ENCODE measurements at places on chromosomes 3 and 15.

DNA sequence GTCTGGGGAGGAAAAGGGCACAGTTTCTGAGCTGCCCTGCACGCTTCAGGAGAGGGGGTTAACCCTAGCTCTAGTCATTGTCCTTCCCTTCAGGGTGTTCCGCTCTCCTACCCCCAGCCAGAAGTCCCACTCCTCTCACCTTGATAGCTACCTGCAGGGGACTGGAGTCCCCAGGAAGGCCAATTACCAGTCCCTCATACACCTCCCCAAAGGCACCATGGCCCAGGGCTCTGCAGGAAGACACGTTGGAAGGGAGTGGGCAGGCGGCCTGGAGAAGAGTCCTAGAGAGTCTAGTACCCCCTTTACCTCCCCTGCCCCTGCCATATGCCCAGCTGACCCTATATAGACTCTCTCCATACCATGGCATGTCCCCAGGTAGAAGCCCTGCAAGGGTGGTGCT is 7.9 kb downstream of the LTK start:
- H3K4me1 ChIP-seq: peaks cover 28% of the 10 kb centered on the region
- DNase-seq: no peak
- no peaks in the 10 kb centered on the region for H3K36me3 ChIP-seq
- no peak overlapping the region for H3K4me3 ChIP-seq
- peaks cover 55% of the 10 kb centered on the region for H3K27me3 ChIP-seq

DNA sequence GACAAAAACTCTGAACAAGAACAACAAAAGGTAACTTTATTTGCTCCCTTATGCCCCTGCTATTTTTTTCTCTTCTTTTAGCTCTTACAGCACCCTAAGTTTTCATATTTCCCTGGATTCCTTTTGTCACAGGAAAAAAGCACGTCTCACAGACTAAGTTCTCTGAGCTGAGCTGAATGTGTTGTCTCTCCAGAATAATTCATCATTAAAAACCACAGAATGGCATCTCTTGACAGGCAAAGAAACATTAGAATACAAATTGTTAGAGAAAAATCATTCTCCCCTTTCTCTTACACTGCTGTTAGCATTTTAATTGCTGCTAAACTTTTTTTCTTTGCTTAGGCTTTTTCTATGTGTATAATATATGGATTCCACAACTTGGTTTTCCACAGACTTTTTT is 48.7 kb upstream of the SECISBP2L start:
- H3K4me1 ChIP-seq: no peaks in the 10 kb centered on the region
- H3K27me3 ChIP-seq: no peaks in the 10 kb centered on the region
- H3K36me3 ChIP-seq: peaks cover 4% of the 10 kb centered on the region
- no peak for DNase-seq

DNA sequence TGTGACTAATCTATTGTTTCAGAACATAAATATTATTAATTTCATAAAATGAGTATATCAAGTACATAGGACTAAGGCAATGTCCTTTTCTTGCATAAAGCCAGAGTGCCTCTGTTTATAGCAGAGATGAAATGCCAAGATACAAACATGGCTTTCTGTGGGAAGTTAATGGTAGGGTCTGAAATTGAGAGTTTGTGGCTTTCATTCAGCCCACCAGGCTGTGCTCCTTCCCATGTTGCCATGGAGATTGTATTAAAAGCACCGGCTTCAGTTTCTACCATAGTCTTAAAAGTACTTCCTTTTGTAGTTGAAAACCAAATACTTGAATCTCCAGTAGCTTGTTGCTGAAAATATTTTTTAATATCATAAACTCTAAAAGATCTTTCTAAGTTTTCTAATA is 114.0 kb downstream of the LRRC28 start:
- no peaks in the 10 kb centered on the region for H3K27me3 ChIP-seq
- no peak overlapping the region for H3K4me3 ChIP-seq
- H3K36me3 ChIP-seq: peaks cover 25% of the 10 kb centered on the region
- H3K4me1 ChIP-seq: peaks cover 10% of the 10 kb centered on the region
- no peak overlapping the region for H3K27ac ChIP-seq
- DNase-seq: no peak

DNA sequence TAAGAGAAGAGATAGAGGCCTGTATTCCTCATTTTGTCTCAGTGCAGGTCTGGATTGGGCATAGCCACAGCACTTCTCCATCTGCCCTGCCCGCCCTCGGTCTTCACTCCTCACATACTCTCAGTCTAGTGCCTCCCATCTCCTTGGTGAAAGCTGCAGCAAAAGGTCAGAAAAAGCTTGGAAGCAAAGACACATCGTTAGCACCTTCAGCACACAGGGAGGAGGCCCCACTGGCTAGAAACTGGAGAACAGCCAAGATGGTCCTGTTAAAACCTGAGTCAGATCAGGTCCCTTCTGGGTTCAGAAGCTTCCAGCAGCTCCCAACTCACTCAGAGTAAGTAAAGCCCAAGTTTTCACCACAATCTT is 1.6 kb upstream of the KLF15 start:
- H3K36me3 ChIP-seq: no peaks in the 10 kb centered on the region
- peaks cover 11% of the 10 kb centered on the region for H3K4me1 ChIP-seq
- H3K4me3 ChIP-seq: no peak overlapping the region
- no peak overlapping the region for H3K27ac ChIP-seq
- DNase-seq: no peak
- peaks cover 39% of the 10 kb centered on the region for H3K27me3 ChIP-seq

Measured in activated CD8-positive, alpha-beta T cell treated with anti-CD3 and anti-CD28 coated beads, Interleukin-2, amount 10 ng/mL, durations not matched to agents 7 days and 5 days (primary cell).